ENCODE measurements at places on chromosomes 16 and 17. TPM values are rescaled to one million over a fixed set of nuclear protein-coding genes. Genes with fewer than 3 reads are reported as not detected.

DNA sequence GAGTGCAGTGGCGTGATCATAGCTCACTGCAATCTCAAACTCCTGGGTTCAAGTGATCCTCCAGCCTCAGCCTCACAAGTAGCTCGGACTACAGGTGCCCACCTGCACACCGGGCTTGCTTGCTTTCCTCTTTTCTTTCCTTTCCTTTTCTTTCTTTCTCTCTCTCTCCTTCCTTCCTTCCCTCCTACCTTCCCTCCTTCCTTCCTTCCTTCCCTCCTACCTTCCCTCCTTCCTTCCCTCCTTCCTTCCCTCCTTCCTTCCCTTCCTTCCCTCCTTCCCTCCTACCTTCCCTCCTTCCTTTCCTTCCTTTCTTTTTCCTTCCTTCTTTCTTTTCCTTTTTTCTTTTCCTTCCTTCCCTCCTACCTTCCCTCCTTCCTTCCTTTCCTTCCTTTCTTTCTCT, 225.5 kb downstream of the MRTFB start:
- no peak for DNase-seq

- DNase-seq, result no peak
These were observed 161.5 kb downstream of the TMEM132E start for GRCh38 chr17:34740565-34741520.

DNA sequence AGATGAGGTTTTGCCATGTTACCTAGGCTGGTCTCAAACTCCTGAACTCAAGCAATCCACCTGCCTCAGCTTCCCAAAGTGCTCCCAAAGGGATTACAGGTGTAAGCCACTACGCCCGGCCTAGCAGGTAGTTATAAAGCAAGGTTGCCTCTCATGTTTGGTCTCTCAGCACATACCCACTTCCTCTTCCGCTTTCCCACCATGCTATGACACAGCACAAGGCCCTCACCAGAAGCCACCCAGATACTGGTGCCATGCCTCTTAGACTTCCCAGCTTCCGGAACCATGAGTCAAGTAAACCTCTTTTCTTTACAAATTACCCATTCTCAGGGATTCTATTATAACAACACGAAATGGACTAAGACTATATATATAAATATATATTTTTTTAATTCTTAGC, 143.6 kb downstream of the COPRS start:
- no peak for DNase-seq

NGFR gene
- total RNA-seq, result 1.9 TPM
